ENCODE measurements at places on chromosomes 2 and 18.

DNA sequence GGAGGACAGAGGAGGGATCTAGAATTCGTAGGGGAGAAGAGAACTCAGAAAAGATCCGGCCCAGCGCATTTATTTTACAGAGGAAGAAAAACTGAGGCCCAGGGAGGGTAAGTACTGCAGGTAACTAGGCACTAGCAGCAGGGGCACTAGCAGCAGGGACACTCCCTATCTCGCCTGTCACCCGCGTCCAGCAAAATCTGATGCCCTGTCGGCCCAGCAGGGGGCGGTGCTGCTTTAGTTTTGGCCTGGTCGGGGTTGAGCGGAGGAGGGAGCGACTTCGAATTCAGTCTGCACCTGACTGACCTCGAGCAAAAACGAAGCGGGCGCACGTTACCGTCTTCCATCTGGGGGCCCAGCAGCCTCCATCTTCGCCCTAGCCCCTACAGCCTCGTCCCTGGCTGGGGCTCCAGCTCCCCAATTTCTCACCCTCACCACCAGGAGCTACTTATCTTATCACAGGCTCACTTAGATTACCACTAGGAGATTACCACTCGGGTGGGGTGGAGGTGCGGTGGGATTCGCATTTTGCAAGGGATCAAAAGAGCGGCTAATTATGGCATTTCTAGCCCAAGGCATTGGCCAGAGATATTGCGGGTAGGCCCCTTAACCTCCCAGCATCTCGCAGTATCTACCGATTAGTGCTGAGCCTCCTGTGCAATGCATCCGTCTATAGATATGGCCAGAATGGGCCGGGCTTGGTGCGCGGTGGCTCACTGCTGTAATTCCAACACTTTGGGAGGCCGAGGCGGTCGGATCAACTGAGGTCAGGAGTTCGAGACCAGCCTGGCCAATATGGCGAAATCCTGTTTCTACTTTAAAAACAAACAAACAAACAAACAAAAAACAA is 17.8 kb upstream of the CD8A start:
- peak; percentile 24 for DNase-seq

DNA sequence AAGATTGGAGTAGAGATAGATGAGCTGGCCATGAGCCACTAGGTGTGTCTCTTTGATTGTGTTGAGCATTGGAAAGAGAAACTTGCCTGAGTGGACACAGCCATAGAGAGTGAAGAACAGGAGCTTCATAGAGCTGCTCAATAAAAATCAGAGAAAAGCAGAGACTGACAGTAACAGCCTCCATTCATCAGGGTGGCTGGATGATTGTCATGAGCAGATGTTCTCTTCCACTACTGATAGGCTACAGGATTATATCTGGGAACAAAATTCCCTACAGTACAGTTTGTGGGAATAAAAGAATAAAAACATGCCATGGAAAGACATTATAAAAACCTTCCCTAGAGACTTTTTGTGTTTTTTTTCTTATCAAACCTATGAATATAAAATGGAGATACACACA is 404.8 kb upstream of the ACVR2A start:
- DNase-seq, result no peak

GRCh38 chr2:20431772-20432171 is 15.1 kb upstream of the RHOB start:
- no peak for DNase-seq

GRCh38 chr18:5455674-5456073 is 88.1 kb downstream of the EPB41L3 start:
- DNase-seq, result peak; percentile 52

- peak; percentile 43 for DNase-seq
Observed at GRCh38 chr2:235106874-235107639, 155.2 kb downstream of the SH3BP4 start.

GRCh38 chr2:179049546-179050311 is at the start of gene CCDC141:
TSS of gene CCDC141 (minus strand) at chr2:179050137. CDS start at chr2:179049941, 196 bp downstream.
- no peak for DNase-seq

- peak; percentile 32 for DNase-seq
Observed at GRCh38 chr2:112547333-112547732, 5.1 kb downstream of the POLR1B start.

- DNase-seq, result no peak
Observed at GRCh38 chr2:190722835-190723234, 74.0 kb downstream of the NAB1 start.

GRCh38 chr2:197460649-197461048 is 7.3 kb downstream of the COQ10B start:
- no peak for DNase-seq
